ENCODE measurements at places on chromosomes 11 and 22. TPM values are rescaled to one million over a fixed set of nuclear protein-coding genes. Genes with fewer than 3 reads are reported as not detected.
A peak's percentile ranks its signal among the peaks of the same experiment; 100 is the strongest.

- DNase-seq: no peak
These were observed 371.5 kb downstream of the RAB38 start for GRCh38 chr11:87803748-87804147.

DNA sequence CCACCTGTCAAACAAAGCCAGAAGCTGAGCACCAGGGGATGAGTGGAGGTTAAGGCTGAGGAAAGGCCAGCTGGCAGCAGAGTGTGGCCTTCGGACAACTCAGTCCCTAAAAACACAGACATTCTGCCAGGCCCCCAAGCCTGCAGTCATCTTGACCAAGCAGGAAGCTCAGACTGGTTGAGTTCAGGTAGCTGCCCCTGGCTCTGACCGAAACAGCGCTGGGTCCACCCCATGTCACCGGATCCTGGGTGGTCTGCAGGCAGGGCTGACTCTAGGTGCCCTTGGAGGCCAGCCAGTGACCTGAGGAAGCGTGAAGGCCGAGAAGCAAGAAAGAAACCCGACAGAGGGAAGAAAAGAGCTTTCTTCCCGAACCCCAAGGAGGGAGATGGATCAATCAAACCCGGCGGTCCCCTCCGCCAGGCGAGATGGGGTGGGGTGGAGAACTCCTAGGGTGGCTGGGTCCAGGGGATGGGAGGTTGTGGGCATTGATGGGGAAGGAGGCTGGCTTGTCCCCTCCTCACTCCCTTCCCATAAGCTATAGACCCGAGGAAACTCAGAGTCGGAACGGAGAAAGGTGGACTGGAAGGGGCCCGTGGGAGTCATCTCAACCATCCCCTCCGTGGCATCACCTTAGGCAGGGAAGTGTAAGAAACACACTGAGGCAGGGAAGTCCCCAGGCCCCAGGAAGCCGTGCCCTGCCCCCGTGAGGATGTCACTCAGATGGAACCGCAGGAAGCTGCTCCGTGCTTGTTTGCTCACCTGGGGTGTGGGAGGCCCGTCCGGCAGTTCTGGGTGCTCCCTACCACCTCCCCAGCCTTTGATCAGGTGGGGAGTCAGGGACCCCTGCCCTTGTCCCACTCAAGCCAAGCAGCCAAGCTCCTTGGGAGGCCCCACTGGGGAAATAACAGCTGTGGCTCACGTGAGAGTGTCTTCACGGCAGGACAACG lies 11.7 kb downstream of the CXCR5 start:
- DNase-seq: no peak

GRCh38 chr11:128482512-128483191 lies 104.7 kb downstream of the ETS1 start:
- DNase-seq: no peak

DNA sequence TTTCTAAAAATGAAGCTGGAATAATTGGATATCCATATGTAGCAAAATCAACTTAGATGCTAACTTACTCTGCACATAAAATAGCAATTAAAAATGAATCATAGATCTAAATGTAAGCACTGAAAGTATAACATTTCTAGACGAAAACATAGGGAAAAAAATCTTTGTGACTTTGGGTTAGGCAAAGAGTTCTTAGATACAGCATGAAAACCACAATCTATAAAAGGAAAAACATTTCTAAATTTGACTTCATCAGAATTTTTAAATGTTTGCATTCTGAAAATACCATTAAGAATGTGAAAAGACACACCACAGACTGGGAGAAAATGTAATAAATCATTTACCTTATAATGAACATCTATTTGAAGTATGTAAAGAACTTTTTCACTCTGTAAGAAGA lies 128.8 kb downstream of the APIP start:
- DNase-seq: no peak

- no peak for DNase-seq
These were observed 36.8 kb downstream of the WNT11 start for GRCh38 chr11:76169473-76169896.

- no peak for DNase-seq
These were observed 2.4 kb downstream of the LGR4 start for GRCh38 chr11:27470166-27470565.

DNA sequence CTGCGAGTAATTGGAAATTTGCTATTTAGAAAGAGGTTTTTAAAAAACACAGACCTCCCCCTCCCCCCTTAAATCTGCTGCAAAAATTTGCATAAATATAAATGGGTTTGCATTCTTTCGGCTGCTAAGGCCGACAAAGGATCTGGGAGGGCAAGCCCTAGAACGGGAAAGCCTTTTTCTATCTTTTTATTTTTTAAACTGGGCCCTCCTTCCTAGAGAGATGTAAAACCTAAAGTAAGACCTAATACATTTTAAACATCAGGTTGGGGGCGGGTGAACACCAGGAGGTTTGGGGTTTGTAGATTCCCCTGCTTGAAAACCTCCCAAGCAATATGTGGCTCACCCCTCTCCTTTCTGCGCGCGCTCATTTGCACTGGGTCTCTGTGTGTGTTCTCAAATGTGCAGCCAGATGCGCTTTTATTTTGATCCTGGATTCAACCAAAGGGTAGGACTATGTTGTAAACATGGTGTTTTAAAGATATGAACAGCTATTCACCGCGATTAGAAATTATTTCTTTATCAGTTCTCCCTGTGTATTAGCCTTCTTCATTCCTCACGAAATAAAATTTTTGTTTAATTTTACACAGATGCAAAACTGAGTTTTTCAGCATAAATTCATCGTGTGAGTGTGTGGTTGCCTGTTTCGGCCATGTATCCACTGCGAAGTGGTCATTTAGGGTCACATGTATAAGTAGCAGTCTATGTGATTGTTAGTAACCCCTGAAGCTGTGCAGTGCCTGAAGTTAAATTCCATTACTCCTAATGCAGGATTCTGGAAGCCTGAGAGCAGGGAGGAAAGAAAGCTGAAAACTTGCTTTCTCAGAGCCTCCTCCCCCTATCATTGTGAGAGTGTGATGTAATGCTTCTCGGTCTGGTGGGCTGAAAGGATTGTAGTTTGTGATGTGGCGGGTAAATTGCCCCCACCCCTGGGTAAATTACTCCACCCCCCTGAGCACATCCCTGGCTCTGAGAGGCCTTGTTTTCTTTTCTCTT lies 988 bp downstream of the TNRC6B start:
- DNase-seq: no peak

GRCh38 chr11:47912843-47913437 lies 64.8 kb upstream of the NUP160 start:
- no peak for DNase-seq

DNA sequence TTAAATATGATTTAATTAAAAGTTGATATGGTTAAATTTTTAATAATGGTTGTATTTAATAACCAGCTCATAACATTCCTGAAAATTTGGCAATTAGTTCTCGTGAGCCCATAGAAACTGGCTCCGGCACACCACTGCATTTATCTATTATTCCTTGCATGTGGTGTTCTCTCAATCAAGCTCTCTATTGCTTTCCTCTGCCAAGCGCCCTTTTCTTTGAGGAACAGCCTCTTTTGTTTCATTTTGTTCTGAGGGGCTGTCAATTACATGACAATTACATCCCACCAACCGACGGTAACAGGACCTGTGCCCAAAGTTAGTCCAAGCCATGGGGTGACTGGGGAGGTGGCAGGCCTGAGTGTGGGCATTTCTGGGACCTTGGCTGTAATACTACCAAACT lies 8.1 kb downstream of the C11orf91 start:
- DNase-seq: no peak

- DNase-seq: no peak
These were observed 2.8 kb upstream of the PHLDA2 start for GRCh38 chr11:2931771-2932738.

DNA sequence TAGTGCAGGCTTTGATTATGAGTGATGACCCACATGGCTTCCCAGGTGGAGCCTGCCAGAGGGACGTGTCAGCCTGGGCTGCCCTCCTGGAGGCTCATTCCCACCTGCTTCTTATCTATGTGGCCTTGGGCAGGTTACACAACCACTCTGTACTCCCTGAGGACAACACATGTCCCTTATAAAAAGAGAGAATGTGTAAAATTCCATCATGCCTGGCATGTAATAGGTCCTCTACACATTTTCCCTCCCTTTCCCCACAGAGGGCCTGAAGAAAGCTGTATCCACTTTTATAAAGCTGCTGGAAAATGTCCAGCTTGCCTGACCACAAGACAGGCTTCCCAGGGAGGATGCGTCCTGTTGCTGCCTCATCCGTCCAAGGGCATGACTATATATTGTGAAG lies 55.0 kb upstream of the VSTM5 start:
- DNase-seq: no peak

DNA sequence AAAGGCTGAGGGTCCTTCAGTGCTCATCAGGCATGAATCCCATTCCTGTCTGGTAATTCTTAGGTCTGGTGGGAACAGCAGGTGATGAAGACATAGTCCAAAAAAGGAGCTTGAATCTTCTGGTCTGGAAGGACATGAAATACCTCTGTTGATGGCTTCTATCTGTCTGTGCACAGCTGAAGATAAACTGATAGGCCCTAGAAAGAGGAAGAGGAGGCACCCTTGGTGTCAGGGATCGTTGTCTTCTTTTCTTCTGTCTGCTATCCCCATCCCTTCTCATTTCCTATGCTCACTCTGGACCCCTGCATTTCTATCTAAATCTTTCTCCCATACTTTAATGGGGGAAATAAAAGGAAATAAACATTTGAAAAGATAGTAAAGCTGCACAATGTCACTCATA lies 9.4 kb downstream of the AGBL2 start:
- no peak for DNase-seq

- DNase-seq: no peak
These were observed 676.0 kb upstream of the TENM4 start for GRCh38 chr11:80116796-80117195.

DNA sequence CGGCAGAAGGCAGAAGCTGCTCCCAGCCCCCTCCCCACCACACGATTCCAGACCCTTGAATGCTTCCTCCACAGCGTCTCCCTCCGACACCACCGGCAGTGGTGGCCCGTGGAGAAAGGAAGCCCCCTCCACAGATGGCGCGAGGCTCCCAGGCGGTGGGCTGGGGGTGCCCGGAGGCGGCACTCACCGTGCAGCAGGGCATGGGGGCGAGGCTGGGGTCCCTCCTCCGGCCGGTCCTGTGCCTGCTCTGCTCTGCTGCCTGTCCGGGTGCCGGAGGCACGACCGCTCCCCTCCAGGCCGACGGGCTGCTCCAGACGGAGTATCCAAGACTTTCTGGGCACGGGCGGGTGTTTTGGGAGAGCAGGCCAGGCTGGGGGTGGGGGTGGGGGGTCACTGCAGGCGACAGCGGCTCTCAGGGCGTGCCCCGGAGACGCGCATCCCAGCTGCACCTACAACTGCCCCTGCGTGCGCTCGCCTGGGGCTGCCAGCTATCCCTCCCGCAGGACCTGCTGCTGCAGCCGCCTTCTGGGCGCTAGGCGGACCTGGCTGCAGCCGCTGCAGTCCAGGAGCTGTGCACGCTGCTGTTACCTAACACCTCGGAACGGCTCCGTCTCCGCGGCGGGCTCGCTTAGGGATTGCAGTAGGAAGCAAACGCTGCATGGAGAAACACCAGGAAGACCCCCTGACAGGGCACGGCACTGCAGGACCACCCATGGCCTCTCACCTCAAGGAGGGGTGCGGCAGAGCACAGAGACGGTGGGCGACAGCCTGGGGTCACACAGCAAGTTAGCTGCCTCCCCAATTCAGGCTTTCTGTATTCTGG lies 15.2 kb downstream of the MRGPRG start:
- DNase-seq: peak; percentile 58

DNA sequence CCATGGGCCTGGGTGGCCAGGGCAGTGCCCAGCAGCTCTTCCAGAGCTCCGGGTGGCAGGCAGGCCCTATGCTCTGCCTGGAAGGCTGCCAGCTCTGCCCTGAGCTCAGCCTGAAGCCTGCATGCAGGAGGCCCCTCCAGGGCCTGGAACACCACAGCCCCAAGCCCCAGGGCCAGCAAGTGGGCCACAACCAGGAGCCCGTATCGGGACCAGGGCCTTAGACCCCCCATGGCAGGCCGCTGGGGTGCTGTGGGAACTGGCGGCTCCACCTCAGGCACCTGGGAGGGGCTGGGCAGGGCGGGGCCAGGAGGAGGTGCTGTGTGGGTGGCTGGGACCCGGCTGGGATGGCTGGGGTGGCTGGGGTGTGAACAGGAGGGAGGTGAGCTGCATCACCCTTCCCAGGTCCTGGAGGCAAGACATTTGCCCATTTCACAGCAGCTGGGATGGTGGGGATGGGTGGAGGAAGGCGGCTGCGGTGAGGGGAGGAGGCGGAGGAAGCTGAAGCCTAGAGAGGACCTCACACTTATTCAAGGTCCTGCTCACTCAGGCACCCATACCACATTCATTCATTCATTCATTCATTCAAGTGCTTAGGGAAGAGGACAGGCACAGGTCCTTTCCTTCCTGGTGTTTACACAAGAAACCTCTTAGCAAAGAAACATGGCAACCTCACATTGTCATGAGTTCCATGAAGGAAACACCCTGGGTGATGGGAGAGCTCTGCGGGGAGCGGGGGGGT lies at the start of gene KCNK7:
TSS of gene KCNK7 (minus strand) at position 258 of the 739 bp plus-strand sequence. CDS start at position 230, 28 bp downstream.
- no peak for DNase-seq

GRCh38 chr11:87645626-87646025 lies 529.6 kb downstream of the RAB38 start:
- DNase-seq: no peak

- no peak for DNase-seq
These were observed 40.5 kb upstream of the BIRC3 start for GRCh38 chr11:102276783-102277182.

- DNase-seq: no peak
These were observed 88.8 kb downstream of the UBASH3B start for GRCh38 chr11:122744357-122744756.

- DNase-seq: no peak
These were observed 2.6 kb upstream of the FADS3 start for GRCh38 chr11:61893981-61894380.

DNA sequence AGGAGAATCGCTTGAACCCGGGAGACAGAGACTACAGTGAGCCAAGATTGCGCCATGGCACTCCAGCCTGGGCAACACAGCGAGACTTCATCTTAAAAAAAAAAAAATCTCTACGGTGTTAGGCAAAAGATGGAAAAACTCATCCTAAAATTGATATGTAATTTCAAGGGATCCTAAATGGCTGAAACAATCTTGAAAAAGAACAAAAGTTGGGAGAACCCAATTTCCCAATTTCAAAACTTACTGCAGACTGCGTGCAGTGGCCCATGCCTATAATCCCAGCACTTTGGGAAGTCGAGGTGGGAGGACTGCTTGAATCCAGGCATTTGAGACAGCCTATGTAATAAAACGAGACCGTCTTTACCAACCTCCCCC lies 31.7 kb upstream of the TOP3B start:
- no peak for DNase-seq

Gene KCNQ1OT1
- total RNA-seq: 2.0 TPM

Gene CCDC134
- total RNA-seq: 14.3 TPM

Gene MAJIN
- not detected for total RNA-seq

Gene MMP26
- total RNA-seq: not detected

Gene SYT12
- 0.41 TPM for total RNA-seq

Gene CCT8L2
- total RNA-seq: not detected

Gene PTGDR2
- total RNA-seq: 1.6 TPM

Gene APOL5
- total RNA-seq: not detected

Gene PHOX2A
- not detected for total RNA-seq

Gene RBMXL2
- total RNA-seq: not detected

Gene PKNOX2
- total RNA-seq: 4.9 TPM

Gene MMP20
- not detected for total RNA-seq

Gene CRYBB2
- total RNA-seq: not detected

Gene MMP27
- total RNA-seq: not detected
